Neural progenitor cell (in vitro differentiated cells): ENCODE measurements at places on chromosomes 16 and 17. TPM values are rescaled to one million over a fixed set of nuclear protein-coding genes. Genes with fewer than 3 reads are reported as not detected.
A peak's percentile ranks its signal among the peaks of the same experiment; 100 is the strongest.

- no peak for DNase-seq
Measured at GRCh38 chr17:59652119-59652518, 32.4 kb downstream of the CLTC start.

The PYDC1 gene
- not detected in 2 replicates for total RNA-seq

The GNG13 gene
- total RNA-seq = not detected in 2 replicates

DNA sequence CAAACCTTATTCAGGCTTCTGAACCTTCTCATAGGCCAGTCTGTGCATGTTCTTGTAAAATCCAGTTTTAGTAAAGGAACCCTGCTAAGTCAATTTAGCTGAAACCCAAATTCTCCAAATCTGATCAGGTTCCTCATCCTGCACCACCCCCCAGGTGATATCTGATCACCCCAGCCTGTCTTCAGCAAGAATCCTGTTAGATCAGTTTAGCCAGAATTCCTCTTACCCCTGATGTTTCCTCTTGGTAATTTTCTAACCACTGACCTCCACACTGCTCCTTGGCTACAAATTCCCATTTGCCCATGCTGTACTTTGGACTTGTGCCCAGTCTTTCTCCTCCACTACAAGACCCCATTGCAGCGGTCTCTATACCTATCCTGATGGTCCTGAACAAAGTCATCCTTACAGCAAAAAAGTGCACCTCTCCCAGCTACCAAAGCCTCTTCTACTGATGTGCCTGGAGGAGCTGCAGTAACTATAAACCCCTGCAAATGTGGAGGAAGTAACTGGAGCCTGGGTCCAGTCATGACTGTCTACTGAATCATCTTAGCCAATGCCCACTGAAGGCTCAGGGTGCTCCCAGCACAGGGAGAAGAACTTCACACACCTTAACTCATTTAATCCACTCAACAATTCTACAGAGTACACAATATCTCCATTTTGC is 23.8 kb downstream of the TEX14 start:
- DNase-seq = no peak

DNA sequence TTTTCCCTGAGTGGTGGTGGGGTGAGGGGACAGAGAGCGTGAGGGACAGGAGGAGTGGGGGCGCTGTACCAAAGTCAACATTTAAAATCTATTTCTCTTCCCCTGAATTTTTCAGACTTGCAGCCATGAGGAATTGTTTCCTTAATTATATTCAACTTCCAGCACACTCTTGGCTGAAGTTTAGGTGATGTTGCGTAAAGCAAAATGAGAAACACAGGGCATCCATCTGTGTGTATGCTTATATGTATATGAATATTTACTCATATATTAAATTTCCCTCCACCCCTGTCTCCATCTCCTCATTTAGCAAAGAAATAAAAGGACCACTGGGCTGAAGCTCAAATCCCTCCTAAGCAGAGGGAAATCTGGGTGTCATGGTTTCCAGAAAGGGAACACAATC is 218.1 kb downstream of the XYLT1 start:
- DNase-seq = no peak

DNA sequence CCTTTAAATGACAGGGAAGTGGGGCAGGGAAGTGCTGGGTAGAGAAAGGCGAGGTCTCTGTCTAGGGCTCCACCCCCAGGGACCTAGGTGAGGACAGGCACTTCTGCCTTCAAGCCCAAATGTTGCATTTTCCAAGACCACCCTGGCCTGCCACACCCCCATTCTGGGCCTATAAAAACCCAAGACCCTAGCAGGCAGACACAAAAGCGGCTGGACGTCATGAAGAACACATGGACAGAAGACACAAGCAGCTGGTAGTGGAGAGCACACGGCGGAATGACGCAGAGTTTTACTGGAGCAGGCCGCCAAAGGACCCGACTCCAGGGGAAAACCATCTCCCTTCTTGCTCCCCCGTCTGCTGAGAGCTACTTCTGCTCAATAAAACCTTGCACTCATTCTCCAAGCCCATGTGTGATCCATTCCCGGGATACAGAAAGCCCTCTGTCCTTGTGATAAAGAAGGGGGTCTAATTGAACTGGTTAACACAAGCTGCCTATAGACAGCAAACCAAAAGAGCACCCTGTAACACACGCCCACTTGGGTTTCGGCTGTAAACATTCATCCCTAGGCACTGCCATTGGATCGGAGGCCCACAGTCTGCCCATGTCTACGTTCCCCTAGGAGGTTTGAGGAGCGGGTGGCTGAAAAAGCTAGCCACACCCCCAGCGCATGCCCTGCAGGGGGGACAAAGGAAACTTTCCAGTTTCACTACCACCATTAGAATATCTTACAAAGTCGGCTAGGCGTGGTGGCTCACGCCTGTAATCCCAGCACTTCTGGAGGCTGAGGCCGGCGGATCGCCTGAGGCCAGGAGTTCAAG is 622.2 kb upstream of the SALL1 start:
- DNase-seq = no peak

GRCh38 chr17:39014044-39014794 is 47.0 kb upstream of the FBXO47 start:
- no peak for DNase-seq

DNA sequence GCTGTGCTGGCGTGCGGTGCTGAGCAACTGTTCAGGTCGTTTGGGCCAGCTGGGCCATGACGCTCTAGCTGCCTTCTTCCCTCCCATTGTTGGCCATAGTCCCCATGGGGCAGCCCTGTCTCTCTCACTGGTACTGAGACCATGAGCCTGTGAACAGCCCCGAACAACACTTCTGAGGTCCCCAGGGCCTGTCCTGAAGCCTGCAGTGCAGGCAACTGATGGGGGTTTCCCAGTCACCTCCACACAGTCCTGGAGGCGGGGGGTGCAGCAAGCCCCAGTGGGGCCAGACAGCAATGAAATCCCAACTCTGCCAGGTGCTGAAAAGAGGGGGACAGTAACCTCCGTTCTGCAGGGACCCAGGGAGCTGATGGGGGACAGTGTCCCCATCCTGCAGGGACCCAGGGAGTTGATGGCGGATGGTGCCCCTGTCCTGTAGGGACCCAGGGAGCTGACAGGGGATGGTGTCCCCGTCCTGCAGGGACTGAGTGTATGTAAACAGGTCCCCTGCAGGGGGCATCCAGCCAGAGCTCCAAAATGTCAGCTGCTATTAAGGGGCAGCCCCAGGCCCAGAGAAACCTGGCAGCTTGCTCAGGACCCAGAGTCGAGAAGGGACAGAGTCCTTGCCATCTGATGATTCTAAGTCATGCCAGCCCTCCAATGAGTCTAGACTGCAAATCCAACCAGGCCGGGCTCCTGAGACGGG is 30.4 kb downstream of the ENGASE start:
- DNase-seq = peak; percentile 41

- DNase-seq = no peak
Measured at GRCh38 chr17:43025290-43025657, 243 bp downstream of the RND2 start.

- DNase-seq = no peak
Measured at GRCh38 chr17:74192950-74193781, 10.3 kb upstream of the RPL38 start.

The RDM1 gene
- 22.8 and 28.8 TPM in 2 replicates for total RNA-seq

The MYO15A gene
- 1.2 and 5.4 TPM in 2 replicates for total RNA-seq
